ENCODE measurements at places on chromosomes 13 and 19.

GRCh38 chr13:75458696-75459422, 23.1 kb downstream of the TBC1D4 start:
- DNase-seq: no peak

DNA sequence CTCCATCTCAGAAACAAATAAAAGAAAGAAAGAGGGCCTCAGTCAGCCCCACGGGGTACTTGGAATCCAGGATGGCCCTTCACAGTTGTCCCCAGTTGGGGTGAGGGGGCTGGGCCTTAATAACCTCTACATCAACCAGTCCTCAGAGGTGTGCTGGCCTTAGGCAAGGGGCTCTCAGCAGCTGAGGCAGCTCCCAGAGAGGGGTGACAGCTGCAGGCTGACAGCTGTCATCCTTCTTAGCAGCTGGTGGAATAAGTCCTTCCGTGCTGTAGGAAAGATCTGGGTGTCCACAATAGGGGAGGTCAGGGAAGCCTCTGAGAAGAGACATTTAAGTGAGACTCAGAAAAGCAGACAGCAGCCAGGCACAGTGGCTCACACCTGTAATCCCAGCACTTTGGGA, 7.4 kb downstream of the BCAM start:
- DNase-seq: no peak

- DNase-seq: no peak
Observed at GRCh38 chr13:24085662-24086061, 74.9 kb upstream of the SPATA13 start.

- DNase-seq: peak; percentile 51
Observed at GRCh38 chr19:12733369-12734214, 892 bp downstream of the TRIR start.

DNA sequence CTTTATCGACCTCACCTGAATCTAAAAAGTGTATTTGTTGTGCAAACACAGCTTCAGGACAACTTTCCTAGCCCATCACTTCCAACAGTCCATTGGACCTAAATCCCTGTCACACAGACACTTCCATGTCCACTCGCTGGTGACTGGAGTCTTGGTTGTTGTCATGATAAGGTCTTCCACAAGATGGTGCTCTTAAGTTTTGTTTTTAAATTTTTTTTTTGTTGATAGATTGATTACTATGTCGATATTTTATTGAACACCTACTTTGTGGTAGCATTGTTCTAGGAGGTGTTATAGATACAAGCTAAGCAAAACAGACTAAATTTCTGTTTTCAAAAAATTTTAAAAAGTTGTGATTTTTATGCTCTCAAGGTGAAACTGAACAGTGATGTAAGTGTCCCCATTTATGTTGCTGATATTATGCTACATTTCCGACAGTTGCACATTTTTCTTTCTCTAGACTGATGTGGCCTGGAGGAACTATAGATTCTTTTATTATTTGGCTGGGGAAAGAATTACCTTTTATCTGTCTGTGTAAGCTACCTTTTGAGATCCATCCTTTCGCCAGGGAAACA, 8.1 kb upstream of the ERICH6B start:
- DNase-seq: no peak

DNA sequence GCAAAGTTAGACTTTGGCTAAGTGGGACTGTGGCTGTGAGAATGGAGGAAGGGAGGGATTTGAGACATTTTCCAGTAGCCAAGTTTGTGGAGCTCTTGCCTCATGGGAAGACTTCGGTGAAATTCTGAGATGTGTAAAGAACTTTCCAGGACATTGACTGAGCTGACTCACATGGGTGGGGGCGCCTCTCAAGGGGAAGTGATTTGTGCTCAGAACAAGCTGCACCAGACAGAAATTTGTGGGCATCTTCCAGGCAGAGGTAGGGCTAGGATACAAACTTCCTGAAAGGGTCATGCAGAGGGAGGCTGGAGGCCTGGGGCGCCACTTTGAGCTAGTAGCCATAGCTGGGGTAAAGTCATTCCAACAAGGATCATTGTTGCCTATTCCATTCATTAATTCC, 9.8 kb upstream of the SIGLEC10 start:
- DNase-seq: no peak

- no peak for DNase-seq
Observed at GRCh38 chr13:102873653-102874052, 27.8 kb downstream of the ERCC5 start.

- no peak for DNase-seq
Observed at GRCh38 chr13:100673376-100673712, 1.3 kb downstream of the TMTC4 start.

GRCh38 chr13:23567906-23568460, 2.2 kb upstream of the TNFRSF19 start:
- no peak for DNase-seq

DNA sequence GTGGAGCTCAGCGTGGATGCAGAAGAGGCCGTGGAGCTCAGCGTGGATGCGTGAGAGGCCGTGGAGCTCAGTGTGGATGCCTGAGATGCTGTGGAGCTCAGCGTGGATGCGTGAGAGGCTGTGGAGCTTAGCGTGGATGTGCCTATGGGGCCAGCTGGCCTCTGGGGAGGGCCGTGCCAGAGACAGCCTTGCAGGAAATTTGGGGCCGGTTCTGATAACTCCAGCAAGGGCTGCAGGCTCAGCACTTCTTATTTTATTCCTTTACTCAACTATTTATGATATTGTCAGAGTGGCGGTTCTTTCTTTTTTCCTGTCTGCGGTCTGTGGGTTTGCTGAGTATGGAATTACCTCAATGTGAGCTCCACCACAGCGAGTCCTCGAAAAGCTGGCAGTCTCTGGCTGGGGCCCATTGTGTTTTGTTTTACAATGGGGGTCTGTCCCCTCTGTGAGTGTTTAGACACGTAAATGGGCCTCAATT, 17.8 kb upstream of the TMEM255B start:
- no peak for DNase-seq

DNA sequence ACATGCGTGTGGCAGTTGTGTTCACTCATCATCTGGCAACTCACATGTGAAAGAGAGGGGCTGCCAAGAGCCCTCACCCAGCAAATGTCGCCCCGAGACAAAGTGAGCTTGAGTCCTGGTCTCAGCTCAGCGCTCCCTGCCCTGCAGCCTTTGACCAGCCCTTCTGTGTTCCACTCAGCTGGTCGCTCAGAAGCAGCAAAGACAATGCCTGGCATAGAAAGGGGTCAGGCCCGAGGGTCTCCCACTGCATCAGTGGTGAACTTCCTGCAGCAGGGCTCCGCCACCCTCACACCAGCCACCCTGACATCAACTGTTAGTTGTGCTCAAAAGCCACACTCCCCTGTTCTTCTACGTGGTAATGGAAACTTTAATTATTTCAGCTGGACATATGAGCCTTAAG, 68.0 kb downstream of the SLC7A1 start:
- no peak for DNase-seq

DNA sequence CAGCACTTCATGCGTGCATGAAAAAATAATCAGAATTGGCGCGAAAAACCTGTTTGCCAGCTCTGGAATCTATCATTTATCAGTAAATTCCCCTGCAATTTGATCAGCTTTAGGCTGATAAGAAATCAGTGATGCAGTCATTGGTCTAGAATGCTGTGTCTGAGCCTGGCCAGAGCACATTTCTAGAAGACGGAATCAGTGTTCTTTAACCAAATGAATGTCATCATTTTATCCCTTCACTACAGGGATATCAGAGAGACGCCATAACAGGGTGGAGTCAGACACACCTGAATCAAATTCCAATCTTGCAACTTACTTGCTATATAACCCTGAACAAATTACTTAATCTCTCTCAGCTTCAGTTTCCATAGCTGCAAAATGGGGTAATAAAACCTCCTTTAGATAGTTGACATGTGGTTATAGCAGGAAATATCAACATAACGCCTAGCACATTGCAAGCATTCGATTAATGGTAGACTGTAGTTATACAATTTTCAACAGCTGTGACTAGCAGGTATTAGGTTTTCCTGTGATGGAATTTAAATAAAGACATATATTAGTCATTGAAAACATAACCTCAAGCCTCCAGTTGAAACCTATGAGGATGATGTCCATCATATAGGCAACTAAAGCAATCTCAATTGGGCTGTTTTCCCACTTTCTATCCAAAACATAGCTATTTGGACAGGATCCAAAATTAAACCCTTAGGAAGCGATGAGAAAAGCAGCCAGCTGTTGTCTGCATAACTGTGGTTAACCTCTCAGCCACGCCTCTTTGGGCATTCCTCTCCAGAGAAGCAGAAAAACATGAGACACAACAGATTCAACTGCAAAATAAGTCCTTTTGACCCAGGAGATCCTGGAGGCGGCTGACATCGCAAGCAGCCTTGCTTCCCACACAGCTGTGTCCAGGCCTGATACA, 51.6 kb upstream of the UBL3 start:
- DNase-seq: peak; percentile 33

GRCh38 chr19:37333457-37333856, 37.4 kb upstream of the ZNF527 start:
- no peak for DNase-seq

DNA sequence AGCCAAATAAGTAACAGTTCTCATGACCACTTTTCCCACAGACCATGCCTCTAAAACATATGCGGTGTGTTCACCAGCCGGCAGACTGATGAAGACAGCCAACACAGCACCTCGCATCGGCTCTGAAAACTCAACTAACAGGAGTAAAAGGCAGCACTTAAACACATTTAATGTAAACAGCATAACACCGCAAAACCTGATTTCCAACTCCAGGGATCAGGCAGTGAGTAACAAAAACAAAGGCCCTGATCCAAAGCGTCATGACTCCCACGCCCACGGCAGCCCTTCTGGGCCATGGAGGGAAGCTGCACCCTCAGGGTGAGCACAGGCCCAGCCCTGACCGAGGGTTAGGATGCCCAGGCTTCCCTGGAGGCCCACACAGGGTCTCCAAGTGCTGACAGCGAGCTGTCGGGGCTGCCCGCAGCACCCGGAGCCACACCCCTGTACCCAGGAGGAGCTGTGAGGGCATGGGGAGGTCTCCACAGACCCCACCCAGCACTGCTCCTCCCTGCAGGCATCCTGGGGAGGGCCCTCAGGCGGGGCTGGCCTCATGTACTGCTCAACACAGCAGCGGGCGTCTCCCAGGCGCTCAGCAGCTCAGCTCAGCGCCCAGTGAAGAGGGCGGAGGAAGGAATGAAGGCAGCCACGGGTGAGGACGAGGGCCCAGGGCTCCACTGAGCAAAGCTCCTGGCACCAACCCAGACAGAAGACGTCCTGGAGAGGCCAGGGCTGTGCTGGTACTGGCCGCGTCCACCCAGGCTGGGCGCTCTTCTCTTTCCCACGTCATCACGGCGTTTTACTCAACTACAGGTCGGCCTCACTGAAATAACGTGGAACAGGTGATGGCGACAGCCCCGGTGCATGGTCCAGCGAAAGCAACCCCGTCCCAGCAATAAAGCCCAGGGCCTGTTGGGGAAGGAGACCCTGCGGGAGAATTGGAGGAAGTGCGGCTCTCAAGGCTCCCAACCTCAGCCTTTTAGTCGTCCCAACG, 53.7 kb downstream of the RASA3 start:
- no peak for DNase-seq

DNA sequence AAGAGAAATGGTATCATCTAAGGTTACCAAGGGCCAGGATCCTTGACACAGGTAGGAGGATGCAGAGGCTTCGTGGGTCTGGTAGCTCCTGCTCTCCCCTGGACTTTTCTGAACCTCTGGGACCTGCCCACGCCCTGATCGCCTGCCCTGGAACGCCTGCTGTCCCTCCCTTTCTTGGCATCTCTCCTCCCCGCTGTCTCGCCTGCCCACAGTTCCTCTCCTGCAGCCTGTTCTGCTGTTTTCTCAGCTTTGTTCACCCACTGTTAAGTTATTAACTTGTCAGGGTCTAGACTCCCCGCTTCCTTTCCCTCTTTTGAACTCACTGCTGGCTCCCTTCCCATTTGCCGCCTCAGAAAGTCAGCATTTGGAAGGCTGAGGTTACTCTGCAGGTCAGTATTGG, 19.8 kb downstream of the SERP2 start:
- no peak for DNase-seq

DNA sequence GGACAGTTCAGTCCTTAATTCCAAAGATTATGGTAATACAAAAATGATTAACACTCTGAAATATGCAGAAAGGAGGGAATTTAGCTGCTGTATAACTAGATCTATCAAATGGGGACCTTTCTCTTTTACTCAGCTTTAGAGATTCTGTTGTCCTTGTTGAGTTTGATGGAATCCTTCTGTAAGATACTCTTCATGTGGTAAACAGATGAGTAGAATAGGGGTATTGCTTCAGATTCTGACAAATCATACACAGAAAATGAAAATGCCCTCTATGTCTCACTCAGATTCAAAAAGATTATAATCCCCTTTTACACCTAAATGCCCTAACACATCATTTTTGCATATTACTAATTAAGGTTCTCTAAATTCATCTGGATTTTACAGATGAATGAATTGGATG, 50.7 kb downstream of the ARHGAP35 start:
- DNase-seq: no peak

DNA sequence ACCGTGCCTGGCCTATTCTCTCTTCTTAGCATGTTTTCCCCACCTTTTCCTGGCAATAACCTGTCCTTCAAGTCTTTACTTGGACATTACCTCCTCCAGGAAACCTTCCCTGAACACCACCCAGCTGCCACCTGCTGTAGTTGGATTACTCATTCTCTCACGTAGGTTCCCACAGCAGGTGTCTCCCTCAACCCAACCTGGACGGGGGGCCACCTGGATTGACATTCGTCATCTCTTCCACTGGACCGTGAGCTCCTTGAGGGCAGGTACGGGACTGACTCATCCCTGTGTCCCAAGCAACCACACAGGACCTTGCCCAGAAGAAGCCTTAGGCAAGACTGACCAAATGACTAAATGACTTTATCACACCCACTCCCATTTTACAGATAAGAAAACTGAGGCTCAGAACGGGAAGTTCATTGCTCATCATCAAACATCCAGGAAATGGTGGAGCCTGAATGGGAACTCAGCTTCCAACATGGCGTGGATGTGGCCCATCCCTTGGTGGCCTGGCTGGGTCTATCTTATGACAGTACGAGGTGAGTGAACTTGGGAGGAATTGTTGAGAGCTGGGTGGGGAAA, 3.5 kb upstream of the KLK6 start:
- DNase-seq: no peak

- DNase-seq: no peak
Observed at GRCh38 chr13:44149821-44150220, 223.8 kb upstream of the SERP2 start.

DNA sequence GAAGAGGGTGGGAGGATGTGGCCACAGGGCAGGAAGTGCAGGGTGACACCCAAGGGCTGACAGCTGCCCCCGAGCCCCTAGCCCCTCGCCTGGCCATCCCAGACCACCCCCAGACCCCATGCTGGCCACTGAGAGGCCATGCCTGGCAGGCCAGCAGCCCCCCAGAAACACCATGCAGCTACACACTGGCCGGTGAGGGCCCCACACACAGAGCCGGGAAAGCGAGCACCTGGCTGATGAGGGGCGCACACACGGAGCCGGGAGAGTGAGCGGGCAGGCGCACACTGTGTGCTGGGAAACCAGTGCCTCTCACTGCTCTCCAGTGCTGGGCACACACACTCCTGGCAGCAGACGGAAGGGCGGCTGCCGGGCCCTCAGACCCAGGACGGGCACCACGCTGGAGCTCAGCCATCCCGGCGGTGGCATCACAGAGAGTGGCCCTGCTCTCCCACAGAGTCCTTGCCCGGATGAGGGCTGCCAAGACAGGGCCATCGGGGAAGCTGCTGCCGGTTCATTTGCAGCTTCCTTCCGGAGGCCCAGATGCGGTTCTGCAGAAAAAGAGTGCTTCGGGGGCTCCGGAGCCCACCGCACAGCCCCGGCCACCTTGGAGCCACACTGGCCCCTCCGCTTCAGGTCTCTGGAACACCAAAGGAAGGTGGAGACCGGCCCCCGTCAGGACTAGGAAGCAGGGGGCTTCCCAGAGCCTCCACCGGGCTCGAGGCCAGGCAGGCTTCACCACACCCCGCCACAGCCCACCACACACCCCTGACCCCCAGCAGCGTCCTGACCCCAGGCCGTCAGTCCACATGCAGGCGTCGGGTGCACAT, 76.4 kb downstream of the SPACA7 start:
- DNase-seq: no peak

Measured in stimulated activated CD4-positive, alpha-beta T cell treated with anti-CD3 and anti-CD28 coated beads, Interleukin-4, amount 100 ng/mL, for 24 hours (primary cell).